SK-MEL-5 (cell line): ENCODE measurements at places on chromosomes 16 and 17.

- no peak for DNase-seq
These were observed 10.0 kb downstream of the TIGD7 start for GRCh38 chr16:3295209-3295608.

GRCh38 chr17:47267354-47267828 lies 13.8 kb downstream of the ITGB3 start:
- no peak for DNase-seq

GRCh38 chr16:89023621-89024511 lies 46.9 kb upstream of the CBFA2T3 start:
- no peak for DNase-seq

DNA sequence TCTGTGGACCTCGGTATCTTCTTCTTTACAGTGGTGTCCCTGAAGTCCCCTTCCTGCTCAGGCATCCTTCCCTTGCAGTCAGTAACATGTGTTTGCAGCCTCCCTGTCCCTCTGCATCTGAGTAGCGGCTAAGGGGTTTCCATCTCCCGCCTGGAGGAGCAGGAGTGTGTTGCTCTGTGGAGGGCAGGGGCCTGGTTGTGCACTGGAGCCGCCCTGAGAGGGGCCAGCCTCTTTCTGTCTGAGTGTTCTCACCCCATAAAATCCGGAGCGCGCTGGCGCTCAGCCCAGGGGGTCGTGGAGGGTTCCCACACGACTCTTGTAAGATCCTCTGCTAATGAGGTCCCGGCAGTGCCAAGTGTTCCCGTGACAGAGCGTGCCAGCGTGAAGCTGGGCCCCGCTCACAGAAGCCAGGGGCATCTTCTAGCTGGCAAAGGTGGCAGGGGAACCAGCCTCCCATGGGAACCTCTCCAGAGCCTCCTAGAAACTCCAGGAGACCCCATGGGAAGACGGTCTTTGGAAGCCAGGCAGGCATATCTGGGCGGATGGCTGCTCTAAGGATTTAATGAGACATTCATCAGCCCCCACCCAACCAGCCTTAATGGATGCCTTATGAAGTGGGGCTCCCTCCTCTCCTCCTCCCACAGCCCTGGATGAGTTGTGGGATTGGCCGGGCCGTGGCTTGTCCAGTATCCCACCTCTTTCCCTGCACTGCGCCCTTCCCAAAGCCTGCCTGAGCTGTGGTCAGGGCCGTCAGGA lies 91.4 kb upstream of the GSE1 start:
- no peak for DNase-seq

DNA sequence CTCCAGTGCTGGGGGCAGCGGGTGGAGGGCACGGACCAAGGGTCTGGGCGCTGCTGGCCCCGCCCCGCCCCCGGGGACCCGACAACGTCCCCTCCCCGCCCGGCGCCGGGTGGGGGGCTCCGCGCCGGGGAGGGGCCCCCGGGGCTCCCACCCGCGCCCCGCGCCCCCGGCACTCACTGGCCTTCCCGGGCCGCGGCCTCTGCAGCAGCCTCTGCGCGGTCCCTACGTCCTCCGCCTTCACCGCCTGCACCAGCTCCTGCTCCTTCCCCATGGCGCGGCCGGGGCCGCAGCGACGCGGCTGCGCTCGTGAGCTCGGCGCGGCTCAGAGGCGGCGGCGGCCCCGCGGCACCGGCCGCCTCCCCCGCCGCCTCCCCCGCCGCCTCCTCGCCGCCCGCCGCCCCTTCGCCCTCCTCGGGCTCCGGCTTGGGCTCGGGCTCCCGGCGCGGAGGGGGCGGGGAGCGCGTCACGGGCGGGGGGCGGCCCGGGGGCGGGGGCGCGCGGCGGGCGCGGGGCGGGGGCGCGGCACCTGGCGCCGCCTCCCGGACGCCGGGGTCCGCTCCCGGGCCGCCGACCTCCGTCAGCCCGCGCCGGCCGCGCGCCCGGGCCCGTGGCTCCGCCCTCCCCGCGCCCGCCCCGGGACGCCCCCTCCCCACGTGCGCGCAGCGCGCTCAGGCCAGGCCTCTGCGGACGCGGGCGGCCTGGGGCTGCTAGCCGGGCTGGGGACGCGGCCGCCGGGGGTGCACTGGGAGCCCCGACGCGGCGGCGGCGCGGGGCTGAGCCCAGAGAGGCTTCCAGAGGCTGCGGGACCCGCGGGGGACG lies at the start of gene CASKIN1:
TSS of gene CASKIN1 (minus strand) at position 444 of the 819 bp plus-strand sequence. CDS start at position 271, 173 bp downstream.
- DNase-seq = no peak
